ENCODE measurements at places on chromosomes 6 and 20. TPM values are rescaled to one million over a fixed set of nuclear protein-coding genes. Genes with fewer than 3 reads are reported as not detected.

TFB1M gene
- total RNA-seq: 8.8 TPM

- peak overlapping the region; percentile 31 for H3K27ac ChIP-seq
- no peaks in the 10 kb centered on the region for H3K36me3 ChIP-seq
- H3K27me3 ChIP-seq: no peaks in the 10 kb centered on the region
- H3K4me1 ChIP-seq: peaks cover 56% of the 10 kb centered on the region
- DNase-seq: no peak
- H3K4me3 ChIP-seq: no peak overlapping the region
Measured at GRCh38 chr6:142867355-142867801, 77.6 kb downstream of the HIVEP2 start.

- no peaks in the 10 kb centered on the region for H3K4me1 ChIP-seq
- H3K27ac ChIP-seq: no peak overlapping the region
- no peak for DNase-seq
- no peaks in the 10 kb centered on the region for H3K36me3 ChIP-seq
- H3K27me3 ChIP-seq: no peaks in the 10 kb centered on the region
Measured at GRCh38 chr6:148979014-148979901, 232.4 kb downstream of the UST start.

DNA sequence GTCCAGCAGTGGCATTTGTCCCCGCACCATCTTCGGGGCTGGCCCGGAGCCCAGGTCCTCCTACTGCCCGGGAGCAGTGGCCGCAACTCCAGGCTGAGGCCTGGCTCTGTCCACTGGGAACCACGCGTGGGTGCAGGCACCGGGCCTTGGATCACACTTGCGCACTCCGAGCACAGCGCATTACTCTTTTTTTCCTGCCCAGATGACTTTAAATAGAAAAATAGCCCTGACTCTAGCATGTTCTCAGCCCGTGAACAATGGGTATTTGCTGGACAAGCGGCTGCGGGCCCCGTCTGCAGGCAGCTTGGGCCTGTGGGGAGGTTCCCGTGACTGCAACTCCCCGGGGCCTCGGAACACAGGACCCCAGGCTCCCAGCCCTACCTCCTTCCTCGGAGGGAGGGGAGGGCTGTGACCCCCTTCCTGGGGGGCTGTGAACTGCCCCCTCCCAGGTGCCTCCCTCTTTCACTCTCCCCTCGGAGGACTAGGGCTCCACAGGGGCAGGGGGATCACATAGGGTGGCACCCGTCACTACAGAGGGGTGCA lies 162.2 kb downstream of the TBXT start:
- DNase-seq: peak; percentile 50
- H3K4me1 ChIP-seq: peaks cover 43% of the 10 kb centered on the region
- H3K27ac ChIP-seq: peak overlapping the region; percentile 44
- no peak overlapping the region for H3K4me3 ChIP-seq
- H3K27me3 ChIP-seq: peaks cover 14% of the 10 kb centered on the region

DNA sequence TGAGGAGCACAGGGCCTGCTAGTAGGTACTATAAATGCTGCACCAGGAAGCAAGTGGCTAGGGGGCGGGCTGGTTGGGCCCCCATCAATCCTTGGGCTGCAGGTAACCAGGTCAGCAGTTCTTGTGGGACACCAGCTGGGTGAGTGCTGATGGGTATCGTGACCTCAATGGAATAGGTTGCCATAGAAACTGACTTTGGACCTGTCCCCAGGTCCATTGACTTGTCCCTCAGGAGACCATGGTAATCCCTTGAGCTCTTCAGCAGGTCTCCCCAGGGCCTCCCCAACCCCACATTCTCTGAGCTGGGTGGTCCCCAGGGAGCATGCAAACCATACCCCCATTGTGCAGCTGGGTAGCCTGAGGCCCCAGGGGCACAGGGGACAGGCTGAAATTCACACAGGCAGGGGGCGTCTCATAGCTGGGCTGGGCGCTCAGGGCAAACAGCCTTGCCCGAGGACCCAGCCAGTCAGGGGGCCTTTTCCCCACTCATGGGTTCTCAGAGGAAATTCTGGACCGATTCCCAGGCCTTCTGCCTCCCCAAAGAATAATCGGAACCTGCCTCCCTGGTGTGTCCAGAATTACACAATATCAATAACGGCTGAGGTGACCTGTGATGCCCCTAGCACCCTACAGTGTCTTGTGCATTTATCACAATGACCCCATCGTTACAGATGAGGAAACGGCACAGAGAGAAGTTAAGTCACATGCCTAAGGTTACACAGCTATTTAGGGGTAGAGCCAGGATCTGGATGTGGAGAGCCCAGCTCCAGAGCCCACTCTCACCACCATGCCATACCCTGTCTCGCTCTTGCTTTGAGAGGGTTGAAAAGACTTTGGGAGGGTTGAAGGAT lies 35.9 kb downstream of the SRC start:
- DNase-seq: no peak
- H3K27me3 ChIP-seq: no peaks in the 10 kb centered on the region
- no peak overlapping the region for H3K27ac ChIP-seq
- no peak overlapping the region for H3K4me3 ChIP-seq
- H3K36me3 ChIP-seq: peaks cover 2% of the 10 kb centered on the region
- H3K4me1 ChIP-seq: peaks cover 36% of the 10 kb centered on the region

- DNase-seq: no peak
- peak overlapping the region; percentile 99 for H3K4me3 ChIP-seq
- peaks cover 13% of the 10 kb centered on the region for H3K4me1 ChIP-seq
- no peaks in the 10 kb centered on the region for H3K27me3 ChIP-seq
- H3K27ac ChIP-seq: peak overlapping the region; percentile 70
- H3K36me3 ChIP-seq: no peaks in the 10 kb centered on the region
Measured at GRCh38 chr6:97282238-97282725, 734 bp downstream of the MMS22L start.

GRCh38 chr6:21678990-21679389 lies 85.4 kb downstream of the SOX4 start:
- no peak overlapping the region for H3K4me3 ChIP-seq
- no peaks in the 10 kb centered on the region for H3K4me1 ChIP-seq
- no peak for DNase-seq
- no peaks in the 10 kb centered on the region for H3K27me3 ChIP-seq
- H3K36me3 ChIP-seq: no peaks in the 10 kb centered on the region

DNA sequence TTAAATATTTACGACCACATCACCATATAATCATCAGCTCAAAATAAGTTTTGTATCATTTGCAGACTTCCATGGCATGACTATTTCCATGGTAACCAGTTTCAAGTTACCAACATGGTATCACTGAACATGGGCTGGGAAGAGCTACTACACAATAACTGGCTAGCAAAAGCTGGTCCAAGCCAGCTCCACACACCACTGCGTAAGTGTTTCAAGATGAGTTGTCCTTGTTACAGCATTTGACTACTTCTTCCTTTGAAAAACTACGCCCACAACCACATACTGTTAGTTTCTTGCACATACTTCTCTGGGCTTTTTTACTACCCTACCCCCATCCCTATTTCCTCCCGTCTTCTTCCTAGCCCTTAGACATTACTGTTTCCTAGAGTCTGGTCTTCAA lies 8.5 kb downstream of the CD164 start:
- H3K27ac ChIP-seq: no peak overlapping the region
- H3K4me1 ChIP-seq: peaks cover 33% of the 10 kb centered on the region
- H3K27me3 ChIP-seq: no peaks in the 10 kb centered on the region
- peaks cover 22% of the 10 kb centered on the region for H3K36me3 ChIP-seq

DNA sequence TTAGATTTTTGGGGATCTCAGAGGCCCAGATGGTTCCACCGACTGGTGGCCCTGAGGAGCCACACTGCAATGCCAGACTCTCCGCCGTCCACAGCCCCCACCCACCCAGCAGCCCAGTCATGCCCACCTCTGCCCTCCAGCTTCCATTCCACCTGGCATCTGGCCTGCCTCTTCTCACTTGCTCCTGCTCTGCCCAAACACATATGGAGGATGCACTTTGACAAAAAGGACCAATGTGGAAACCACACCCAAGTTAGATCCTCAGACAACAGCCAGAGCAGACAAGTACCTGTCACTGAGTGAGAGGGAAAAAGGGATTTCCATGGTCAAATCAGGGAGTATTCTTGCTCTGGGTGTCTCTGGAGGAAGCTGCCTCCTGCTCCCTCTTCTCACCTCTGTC lies 120.6 kb upstream of the NXT1 start:
- no peaks in the 10 kb centered on the region for H3K36me3 ChIP-seq
- no peak overlapping the region for H3K27ac ChIP-seq
- no peak overlapping the region for H3K4me3 ChIP-seq
- H3K4me1 ChIP-seq: no peaks in the 10 kb centered on the region

- H3K27me3 ChIP-seq: no peaks in the 10 kb centered on the region
- H3K4me3 ChIP-seq: no peak overlapping the region
- no peak overlapping the region for H3K27ac ChIP-seq
- no peaks in the 10 kb centered on the region for H3K4me1 ChIP-seq
- no peaks in the 10 kb centered on the region for H3K36me3 ChIP-seq
- DNase-seq: no peak
Measured at GRCh38 chr6:129920103-129920798, 59.1 kb upstream of the TMEM244 start.

DNA sequence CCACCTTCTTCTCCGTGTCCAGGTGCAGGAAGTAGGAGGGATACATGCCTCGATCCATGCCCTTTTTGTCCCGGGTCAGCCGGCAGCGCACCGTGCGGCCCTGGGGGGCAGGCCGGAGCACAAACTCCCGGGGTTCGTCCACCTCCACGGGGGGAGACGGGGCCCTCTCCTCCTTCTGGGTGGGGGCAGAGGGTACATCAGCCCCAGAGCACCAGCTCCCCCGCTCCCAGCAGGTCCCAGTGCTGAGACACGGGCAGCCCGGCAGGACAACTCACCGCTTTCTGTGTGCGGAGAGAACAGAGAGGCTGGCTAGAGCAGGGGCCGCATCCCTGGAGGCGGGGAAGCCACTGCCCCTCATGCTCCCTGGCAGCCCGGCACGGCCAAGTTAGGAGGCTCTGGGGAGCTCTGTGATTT lies 6.7 kb downstream of the TULP1 start:
- no peaks in the 10 kb centered on the region for H3K27me3 ChIP-seq
- no peak for DNase-seq
- no peaks in the 10 kb centered on the region for H3K4me1 ChIP-seq
- no peak overlapping the region for H3K4me3 ChIP-seq

- H3K27ac ChIP-seq: no peak overlapping the region
- no peak for DNase-seq
- H3K36me3 ChIP-seq: no peaks in the 10 kb centered on the region
- H3K4me1 ChIP-seq: no peaks in the 10 kb centered on the region
Measured at GRCh38 chr6:54002116-54002515, 109.1 kb upstream of the MLIP start.

MEP1A gene
- total RNA-seq: not detected

- H3K27me3 ChIP-seq: no peaks in the 10 kb centered on the region
- H3K36me3 ChIP-seq: no peaks in the 10 kb centered on the region
- no peaks in the 10 kb centered on the region for H3K4me1 ChIP-seq
Measured at GRCh38 chr20:24952376-24953208, 3.5 kb downstream of the CST7 start.

GRCh38 chr6:47076422-47077344 lies 34.6 kb upstream of the ADGRF1 start:
- no peaks in the 10 kb centered on the region for H3K36me3 ChIP-seq
- no peaks in the 10 kb centered on the region for H3K27me3 ChIP-seq
- H3K4me3 ChIP-seq: no peak overlapping the region
- peak; percentile 50 for DNase-seq
- H3K4me1 ChIP-seq: peaks cover 7% of the 10 kb centered on the region

ZNF76 gene
- total RNA-seq: 56.7 TPM

- no peaks in the 10 kb centered on the region for H3K36me3 ChIP-seq
- no peaks in the 10 kb centered on the region for H3K27me3 ChIP-seq
- DNase-seq: no peak
- H3K27ac ChIP-seq: no peak overlapping the region
Measured at GRCh38 chr6:87909849-87910248, 137.8 kb upstream of the SPACA1 start.

GTSF1L gene
- total RNA-seq: not detected

CD93 gene
- total RNA-seq: 14.2 TPM

GPR6 gene
- not detected for total RNA-seq

SYNDIG1 gene
- total RNA-seq: 0.78 TPM

DNA sequence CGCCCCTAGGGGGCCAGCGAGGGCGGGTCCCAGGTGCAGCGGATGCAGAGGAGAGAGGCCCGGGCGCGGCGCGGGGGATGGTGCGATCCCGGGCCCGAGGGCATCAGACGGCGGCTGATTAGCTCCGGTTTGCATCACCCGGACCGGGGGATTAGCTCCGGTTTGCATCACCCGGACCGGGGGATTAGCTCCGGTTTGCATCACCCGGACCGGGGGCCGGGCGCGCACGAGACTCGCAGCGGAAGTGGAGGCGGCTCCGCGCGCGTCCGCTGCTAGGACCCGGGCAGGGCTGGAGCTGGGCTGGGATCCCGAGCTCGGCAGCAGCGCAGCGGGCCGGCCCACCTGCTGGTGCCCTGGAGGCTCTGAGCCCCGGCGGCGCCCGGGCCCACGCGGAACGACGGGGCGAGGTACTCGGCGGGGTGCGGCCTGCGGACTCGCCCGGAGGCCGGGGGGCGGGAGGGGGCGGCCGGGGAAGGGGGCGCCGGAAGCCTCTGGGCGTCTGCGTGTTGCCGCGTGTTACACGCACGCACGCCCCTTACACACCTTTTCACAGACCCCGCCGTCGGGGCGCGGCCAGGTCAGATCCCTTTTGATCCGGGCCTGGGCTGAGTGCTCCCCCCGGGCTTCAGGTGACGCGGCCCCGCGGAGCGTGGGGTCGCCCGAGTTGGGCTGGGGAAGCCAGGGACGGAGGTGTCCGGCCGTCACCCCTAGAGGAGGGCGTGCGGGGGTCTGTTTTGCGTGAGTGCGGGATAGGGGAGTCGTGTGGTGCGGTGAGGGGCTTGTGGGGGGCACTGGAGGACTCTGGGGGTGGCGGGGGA lies 412 bp downstream of the TRIB3 start:
- peaks cover 5% of the 10 kb centered on the region for H3K4me1 ChIP-seq
- no peaks in the 10 kb centered on the region for H3K36me3 ChIP-seq
- DNase-seq: peak; percentile 41
- H3K4me3 ChIP-seq: peak overlapping the region; percentile 39
- H3K27ac ChIP-seq: peak overlapping the region; percentile 86

RIN2 gene
- total RNA-seq: 20.4 TPM

DNA sequence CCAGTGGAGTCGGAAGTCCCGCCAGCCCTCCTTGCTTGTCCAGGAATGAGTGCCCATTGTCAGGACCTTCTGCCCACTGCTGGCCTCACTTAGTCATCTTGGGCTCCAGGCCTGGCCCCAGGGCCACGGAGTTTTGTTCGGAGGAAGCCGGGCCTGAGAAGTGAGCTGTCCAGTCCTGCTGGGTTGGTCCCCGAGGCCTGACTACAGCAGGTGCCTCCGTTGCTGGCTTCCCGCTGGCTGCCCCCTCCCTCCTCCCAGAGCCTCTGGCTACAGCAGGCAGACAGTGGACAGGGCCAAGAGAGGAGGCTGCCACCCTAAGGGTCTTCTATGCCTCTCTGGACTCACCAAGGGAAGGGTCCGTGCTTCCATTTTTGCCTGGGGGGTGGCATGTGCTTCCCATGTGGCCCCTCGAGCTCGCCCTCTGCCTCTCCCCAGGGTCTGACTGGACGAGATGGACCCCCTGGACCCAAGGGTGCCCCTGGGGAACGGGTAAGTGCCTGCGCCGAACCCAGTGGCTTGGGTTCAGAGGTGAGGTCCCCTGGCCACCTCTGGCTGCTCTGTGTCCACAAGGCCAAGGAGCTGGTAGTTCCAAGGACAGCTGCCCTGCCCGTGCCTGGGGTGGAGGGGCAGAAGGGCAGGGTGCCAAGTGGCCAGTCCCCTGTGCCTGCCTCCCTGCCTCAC lies 2.8 kb downstream of the COL9A3 start:
- no peak overlapping the region for H3K27ac ChIP-seq
- no peaks in the 10 kb centered on the region for H3K36me3 ChIP-seq
- H3K4me1 ChIP-seq: peaks cover 71% of the 10 kb centered on the region
- no peaks in the 10 kb centered on the region for H3K27me3 ChIP-seq
- no peak overlapping the region for H3K4me3 ChIP-seq

SYTL3 gene
- 1.8 TPM for total RNA-seq

AGPAT4 gene
- total RNA-seq: 1.3 TPM

SSTR4 gene
- total RNA-seq: not detected

- no peak overlapping the region for H3K4me3 ChIP-seq
- no peaks in the 10 kb centered on the region for H3K36me3 ChIP-seq
- no peaks in the 10 kb centered on the region for H3K4me1 ChIP-seq
- H3K27me3 ChIP-seq: no peaks in the 10 kb centered on the region
- DNase-seq: no peak
- H3K27ac ChIP-seq: no peak overlapping the region
Measured at GRCh38 chr20:25460566-25461280, 53.2 kb downstream of the GINS1 start.
